PC-9 (cell line): ENCODE measurements at places on chromosomes 4 and X. TPM values are rescaled to one million over a fixed set of nuclear protein-coding genes. Genes with fewer than 3 reads are reported as not detected.
A peak's percentile ranks its signal among the peaks of the same experiment; 100 is the strongest.

DNA sequence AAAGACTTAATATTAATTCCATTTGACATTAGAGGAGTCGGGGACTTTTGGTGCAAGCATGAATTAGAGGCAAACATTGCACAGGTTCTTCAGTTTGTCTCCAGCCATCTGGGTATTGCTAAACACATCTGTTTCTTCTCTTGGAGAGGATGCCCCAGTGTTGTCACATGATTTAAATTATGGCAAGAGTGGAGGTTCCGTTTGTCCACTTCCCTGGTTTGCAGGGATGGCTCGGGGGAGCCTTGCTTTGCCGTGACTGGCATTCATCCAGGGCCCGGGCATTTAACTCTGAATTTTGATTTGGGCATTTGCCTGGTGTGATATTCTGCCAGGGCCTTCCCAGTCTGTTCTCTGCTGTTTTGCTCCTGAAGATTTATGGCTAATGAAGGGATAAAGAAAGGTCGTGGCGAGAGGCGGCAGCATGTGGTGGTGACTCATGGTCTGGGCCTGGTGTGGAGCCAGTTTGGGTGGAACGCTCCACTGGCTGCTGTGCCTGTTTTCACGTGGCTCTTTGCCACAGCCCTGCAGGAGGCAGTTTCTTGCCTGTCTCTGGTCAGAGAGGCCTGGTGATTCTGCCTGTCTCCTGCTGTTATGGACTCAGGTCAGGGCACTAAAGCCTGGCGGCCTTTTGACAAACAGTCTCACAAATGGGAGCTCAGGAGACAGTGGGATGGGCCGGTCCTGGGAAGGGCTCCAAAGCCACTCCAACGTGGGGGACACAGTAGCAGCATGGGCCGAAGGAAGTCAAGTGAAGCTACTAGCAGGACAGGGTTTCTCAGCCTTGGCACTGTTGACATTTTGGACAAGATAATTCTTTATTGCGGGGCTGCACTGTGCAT lies 99.4 kb upstream of the PGRMC2 start:
- peak; percentile 87 for DNase-seq

DNA sequence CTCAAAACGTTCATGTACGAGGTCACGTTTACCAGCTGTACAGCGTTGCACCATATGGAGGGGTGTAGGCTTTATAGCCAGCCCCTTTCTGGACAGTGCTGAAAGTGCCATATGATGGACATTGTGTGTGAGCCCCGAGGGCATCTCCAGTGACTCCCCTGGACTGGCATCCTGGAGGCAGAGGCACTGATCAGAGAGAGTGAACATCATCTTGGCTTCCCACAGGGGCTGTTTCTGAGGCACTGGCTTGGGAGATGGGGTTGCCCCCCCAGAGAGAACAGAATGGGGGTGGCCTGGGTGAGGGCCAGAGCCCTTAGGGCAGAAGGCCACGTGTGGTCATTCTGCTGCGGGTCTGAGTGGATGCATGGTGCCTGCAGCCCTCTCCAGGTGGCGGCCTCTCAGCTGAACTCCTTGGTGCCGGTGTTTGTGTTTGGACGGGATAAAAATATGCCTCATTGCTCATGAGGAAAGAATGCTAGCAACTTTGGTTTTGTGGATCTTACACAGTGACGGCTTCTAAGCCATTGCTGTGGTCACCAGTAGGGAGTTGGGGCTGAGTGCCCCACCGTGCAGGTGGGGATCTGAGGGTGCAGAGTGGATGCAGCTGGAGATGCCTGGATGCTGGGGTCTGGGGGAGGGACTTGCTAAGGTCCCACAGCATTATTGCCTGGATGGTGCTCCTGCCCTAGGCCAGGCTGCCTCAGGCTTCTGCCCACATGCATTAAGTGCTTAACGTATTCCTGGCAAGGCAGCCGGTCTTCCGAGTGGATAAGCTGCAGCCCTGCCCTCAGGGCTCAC lies 3.4 kb downstream of the WFS1 start:
- peak; percentile 86 for DNase-seq

Gene CXorf58
- total RNA-seq = 0.20 TPM in 1 of 2 replicates, not detected in the other

GRCh38 chrX:11470250-11470974 lies 177.2 kb downstream of the AMELX start:
- no peak for DNase-seq

Gene COL25A1
- total RNA-seq = not detected in 2 replicates

- no peak for DNase-seq
Observed at GRCh38 chr4:77065382-77065781, 10.4 kb downstream of the CCNI start.

GRCh38 chr4:126130215-126130614 lies 815.5 kb downstream of the FAT4 start:
- no peak for DNase-seq

Gene GAGE12G
- total RNA-seq = not detected in 2 replicates

DNA sequence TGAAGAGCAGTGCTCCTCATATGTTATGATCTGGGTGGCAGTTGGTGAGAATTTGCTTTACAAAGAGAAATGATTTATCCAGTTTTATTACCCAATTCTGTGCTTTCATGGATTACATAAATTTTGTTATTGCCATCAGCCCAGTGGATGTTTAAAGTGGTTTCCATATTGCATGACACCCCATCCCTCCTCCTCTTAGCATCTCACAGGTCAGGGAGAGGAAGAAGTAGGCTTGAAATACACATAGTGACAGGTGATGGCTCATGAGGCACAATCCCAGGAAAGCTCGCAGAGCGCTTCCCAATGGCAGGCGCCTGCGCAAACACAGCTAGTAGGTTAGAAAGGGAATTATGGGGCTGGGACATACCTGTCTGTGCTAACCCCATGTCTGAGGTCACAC lies 47.7 kb upstream of the GATB start:
- DNase-seq = no peak

GRCh38 chr4:6179362-6179761 lies 21.0 kb downstream of the JAKMIP1 start:
- no peak for DNase-seq
